ENCODE measurements at places on chromosomes 5 and 9.

GRCh38 chr9:134455934-134456755, 129.9 kb downstream of the RXRA start:
- peak; percentile 99 for DNase-seq

GRCh38 chr9:89730715-89731114, 125.9 kb downstream of the GADD45G start:
- DNase-seq, result no peak

GRCh38 chr9:79684711-79685575, 113.2 kb downstream of the TLE4 start:
- peak; percentile 10 for DNase-seq

GRCh38 chr5:9516591-9516990, 29.3 kb downstream of the SEMA5A start:
- DNase-seq, result no peak

GRCh38 chr5:104062621-104063377, 500.2 kb upstream of the NUDT12 start:
- no peak for DNase-seq

DNA sequence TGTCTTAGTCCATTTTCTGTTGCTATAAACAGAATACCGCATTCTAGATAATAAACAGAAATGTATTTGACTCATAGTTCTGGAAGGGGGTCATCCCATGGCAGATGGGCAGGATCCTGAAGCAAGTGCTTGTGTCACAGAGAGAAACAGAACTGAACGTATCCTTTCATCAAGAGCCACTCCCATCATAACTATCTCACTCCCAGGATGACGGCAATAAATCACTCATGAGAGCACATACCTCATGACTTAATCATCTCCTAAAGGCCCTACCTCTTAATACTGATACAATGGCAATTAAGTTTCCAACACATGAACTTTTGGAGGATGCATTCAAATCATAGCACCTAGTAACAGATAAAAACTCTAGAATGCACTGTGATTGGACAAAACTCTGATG, 142.9 kb downstream of the CAMK4 start:
- no peak for DNase-seq

DNA sequence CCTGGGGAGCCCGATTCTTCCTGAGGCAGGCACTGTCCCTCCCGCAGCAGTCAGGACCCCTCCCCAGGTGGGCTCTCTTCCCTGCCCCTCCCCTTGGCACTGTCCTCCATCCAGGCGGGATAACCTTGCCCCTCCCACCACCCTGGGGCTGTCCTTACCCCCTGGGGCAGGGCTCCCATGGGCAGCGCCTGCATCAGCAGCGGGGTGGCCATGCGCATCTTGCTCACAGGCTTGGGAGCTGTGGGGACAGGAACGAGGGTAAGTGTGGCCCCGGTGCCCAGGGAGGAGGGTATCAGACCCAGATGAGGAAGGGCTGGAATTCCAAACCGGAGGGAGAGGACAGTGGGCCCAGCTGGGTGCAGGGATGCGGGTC, 6.0 kb downstream of the CD74 start:
- DNase-seq, result no peak

DNA sequence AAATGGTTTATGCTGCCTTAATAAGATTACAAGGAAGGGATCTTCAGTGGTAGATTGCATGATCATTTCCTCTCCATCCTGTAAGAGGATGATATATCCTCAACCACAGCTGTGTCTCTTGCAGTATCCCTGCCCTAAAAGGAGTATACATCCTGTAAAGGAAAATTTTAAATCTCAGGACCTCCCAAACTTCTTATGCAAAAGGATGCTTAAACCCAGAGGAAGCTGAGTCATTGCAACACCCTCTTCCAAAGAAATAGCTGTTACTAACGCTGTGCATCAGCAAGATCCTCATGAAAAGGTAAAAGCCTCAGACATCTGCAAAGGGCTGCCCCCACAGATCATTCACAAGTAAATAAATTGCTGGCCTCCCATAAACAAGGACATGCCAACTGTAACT, 599.0 kb downstream of the PRELID2 start:
- DNase-seq, result peak; percentile 18

- no peak for DNase-seq
Observed at GRCh38 chr9:97501177-97501971, at the start of gene TMOD1. TMOD1 (plus strand) TSS chr9:97501666; CDS start chr9:97524189, 22,523 bp downstream.

DNA sequence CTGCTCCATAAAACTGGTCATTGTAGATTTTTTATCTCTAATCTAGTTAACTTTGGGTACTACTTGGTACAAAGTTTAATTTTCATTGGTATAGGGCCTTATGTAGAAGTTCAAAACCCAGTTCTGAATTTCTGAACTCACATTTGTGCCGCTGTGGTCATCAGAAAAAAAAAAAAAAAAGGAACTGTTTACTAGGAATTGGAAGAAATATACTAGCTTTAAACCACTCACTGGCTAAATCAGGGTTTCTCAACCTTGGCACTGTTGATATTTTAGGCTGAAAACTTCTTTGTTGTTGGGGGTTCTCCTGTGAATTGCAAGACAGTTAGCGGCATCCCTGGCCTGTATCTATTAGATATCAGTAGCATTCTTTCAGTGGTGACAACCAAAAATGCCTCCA, 4.1 kb upstream of the ZFYVE16 start:
- no peak for DNase-seq

GRCh38 chr5:109987970-109988369, 298.2 kb downstream of the MAN2A1 start:
- no peak for DNase-seq

DNA sequence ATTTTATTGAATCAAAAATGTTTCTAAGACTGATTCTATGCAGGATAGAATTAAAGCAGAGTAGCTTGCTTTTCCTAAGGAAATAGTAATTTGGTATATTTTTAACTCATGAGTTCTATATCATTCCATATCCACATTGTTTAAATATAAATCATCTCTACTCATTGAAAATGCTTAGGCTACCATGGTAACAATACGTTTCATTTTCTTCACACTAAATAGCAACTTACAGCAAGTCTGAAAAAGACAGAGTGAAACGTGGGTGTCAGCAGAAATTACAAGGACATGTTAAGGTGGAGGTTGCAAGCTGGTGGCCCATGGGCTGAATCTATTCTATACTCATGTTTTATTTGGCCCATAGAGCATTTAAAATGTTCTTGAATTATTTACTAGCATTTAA, 487.9 kb downstream of the ARHGEF28 start:
- DNase-seq, result no peak

DNA sequence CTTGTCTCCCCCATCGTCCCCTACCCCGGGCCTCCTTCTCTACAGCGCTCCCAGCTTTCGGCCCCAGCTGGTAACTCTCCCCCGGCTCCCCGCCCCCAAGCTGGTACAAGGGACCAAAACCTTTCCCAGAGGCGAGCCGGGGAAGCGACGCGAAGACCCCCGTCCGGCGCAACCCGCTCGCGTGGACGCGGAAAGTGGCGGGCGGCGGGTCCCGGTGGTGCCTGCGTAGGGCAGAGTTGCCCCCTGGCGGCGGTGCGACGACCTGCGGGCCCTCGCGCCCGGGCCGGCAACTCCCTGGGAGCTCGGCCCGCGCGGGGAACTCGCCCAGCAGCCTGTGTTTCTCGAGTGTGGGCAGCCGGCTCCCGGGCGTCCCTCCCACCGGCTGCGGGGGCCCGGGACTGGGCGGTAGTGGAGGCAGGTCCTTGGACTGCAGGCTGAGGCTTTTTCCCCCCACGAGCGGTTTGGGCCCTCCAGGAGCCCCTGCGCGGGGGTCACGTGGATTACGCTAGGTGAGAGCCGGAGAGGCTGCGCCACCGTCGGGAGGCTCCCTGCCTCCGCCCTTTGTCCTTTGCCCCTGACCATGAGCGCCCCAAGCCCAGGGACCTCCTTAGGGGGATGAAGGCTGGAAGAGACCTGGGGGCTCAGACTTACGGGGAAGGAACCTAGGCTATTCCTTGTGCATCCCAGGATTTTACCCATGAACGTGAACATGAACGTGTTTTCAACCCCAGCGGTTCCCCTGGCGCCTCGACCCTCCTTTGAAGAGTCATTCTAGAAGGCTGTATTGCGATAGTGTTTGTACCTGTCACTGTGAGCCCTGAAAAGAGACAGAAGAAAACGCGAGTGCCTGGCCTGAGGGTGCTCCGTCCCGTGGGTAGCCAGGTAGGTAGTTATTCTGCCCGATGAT, 2.9 kb upstream of the FOXD1 start:
- DNase-seq, result peak; percentile 56

DNA sequence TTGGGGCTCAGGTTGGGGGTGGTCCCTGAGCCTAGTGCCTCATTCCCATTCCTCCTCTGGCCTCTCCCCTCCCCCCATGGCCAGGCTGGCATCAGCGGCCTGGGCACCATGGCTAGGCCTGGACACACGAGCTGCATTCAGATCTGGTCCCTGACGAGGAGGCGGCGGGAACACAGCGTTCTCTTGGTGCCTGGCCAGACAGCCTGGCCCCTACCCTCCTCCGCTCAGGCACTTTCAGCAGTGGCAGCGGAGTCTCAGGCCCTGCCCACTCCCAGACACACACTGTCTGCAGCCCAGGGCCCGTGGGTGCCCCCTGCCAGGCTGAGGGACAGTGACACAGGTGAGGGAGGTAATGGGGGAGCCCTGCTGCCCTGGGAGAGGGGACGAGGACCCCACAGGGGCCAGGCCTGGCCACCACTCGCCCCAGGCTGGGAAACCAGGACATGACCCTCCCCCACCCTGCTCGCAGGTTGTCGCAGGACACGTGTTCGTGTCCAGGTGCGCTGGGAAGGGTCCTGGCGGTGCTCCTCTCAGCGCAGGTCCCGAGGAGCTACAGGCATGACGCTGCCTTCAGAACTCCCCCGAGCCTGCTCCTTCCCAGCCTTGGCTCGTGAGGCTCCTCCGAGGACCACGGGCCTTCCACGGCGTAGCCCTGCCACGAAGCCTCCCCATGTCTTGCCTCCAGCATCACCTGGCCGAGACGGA, 19.9 kb upstream of the UBAC1 start:
- DNase-seq, result no peak

- DNase-seq, result no peak
Observed at GRCh38 chr5:178630475-178630930, 3.7 kb upstream of the CLK4 start.

DNA sequence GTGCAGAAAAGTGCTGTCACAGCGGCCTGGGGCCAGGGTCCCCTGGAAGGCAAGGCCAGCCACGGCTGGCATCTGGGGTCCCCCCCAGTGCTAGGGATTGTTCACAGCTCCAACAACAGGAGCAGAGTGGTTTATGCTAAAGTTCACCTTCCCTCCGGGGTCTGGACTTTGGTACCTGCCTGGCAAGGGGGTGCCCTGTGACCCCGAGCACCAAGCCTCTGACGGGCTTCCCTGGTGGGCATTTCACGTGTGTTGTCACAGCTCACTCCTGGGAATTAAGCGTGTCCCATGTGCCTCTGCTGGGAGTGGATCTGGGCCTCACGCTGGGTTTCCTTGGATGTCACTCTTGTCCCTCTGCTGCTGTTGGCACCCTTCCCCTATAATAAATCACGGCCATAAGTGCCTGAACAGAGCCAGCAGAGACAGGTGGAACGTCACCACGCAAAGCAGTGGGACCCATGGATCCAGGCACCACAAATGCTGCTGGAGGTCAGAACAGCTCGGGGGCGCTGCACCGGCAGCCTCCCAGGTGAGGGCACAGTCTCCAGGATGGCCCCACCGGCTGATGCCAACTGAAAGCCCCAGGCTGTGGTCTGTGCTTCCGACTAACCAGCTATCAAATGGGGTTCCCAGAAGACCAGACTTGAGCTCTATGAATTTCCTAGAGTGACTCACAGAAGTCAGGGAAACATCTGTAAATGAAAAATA, 17.8 kb upstream of the ZDHHC11 start:
- no peak for DNase-seq

DNA sequence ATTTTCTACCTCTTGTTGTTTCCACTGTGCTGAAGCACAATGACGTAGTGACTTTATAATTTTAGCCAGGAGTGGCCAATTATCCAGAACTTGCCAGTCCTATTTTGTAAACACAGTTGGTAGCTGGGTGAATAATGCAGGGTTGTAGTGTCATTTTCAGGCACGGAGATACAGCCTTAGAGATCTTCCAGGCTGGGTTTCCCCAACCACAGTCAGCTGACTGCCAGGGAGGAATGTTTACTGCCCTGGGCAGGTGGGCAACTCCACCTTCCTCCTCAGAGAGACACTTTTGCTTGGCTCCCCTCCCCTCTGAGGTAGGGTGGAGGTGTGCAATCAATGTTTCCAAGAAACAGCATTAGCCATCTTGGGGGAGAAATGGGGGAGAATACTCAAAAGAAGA, 228.1 kb upstream of the NR4A3 start:
- DNase-seq, result no peak

DNA sequence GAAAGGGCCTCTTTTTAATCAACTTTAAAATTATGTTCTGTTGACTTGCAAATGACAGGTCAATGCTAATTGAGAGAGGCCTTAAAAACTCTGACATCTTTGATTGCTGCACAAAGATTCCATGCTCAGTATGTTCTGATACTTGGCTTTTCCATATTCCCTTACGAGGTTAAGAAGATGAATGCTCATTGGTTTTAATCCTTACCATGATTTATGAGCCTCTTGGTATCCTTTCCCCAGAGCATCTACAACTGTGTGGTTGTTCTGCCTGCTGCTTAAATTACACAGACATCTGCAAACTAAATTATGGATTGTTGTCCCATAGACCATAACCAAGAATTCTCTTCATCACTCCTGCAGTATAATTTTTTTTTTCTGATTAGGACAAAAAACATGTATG, 352.6 kb downstream of the CDH12 start:
- DNase-seq, result no peak

DNA sequence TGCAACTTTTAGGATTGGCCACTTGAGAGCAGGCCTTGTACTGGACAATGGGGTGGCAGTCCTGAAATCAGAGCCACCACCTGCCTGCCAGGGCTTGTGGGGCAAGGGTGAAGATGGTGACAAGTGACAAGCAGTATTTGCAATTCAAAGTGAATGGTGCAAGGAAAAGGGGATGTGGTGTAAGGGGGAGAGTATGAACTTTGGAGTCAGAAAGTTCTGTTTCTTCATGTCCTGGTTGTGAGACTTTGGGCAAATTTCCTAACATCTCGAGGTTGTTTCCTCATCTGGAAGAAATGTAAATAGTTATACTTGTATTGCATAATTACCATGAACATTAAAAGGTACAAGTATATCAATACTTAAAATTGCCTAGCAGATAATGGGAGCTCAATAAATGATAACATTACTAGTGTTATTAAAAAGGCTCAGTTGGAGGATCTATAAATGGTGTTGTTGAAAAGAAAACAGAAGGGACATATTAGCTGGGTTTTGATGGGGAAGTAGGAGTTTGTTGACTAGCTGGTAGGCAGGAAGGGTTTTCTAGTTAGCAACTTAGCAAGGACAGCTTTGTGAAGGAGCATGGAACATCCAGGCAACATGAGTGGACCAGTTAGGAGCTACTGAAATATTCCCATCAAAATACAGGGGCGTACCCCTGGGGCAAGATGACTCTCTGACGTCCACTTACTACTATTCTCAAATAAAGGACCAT, 21.3 kb upstream of the MEGF9 start:
- DNase-seq, result peak; percentile 75

Data from fibroblast of the aortic adventitia (primary cell).